Adrenal gland (tissue), 19 donors: ENCODE measurements at places on chromosomes 13 and 19. TPM values are rescaled to one million over a fixed set of nuclear protein-coding genes. Genes with fewer than 3 reads are reported as not detected.

Gene SLC1A6
- total RNA-seq, result not detected

Gene IFI30
- total RNA-seq, result 109 TPM

Gene ZNF69
- total RNA-seq, result 12.0 TPM

Gene ZNF723
- total RNA-seq, result not detected

DNA sequence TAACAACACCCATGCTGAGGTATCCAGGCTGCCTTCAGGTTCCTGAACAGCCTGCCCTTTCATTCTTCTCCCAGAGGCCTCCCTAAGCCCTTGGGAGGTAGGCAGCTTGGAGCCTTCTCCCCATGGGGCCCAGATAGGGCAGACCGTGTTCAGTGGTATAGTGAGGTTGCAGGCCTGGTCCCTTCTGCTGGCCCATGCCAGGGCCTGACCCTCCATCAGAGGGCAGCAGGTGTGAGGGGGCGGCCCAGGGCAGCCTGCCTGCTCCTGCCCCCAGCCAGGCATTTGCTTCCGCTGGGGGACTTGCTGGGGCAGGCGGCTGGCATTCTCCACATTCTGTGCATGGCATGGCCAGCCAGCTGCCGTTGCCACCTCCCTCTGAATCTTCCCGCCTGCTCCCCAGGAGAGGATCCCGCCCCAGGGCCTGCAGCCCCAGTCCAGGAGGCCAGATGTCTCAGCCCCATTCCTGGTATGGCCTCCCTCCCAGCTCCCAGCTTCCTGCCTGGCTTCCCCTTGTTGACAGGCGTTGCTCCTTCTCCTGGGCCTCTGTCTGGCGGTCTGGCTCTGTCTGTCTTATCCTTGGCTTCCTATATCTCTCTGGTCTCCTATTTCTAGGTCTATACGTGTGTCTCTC is 8.9 kb downstream of the CIC start:
- peaks cover 24% of the 10 kb centered on the region for H3K36me3 ChIP-seq
- DNase-seq, result peak; percentile 32
- H3K4me3 ChIP-seq, result no peak overlapping the region
- peak overlapping the region; percentile 48 for H3K27ac ChIP-seq

DNA sequence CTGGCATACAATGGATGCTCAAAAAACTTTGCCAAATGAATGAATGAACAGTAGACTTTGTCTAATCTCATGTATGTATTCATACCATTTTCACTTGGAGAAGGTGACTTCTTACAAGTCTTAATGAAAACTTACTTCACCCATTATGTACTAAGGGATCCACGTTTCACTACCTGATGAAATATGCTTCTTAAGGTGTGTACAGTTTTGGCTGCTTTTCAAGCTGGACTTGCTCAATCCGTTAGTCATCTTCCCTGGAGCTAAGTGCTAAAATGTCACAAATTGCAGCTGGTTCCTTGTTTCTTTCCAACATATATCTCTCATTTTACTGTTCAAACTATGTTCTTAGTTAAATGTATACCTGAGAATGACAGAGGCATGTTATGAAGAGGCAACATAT is 4.2 kb upstream of the CCNA1 start:
- H3K4me3 ChIP-seq, result no peak overlapping the region
- H3K36me3 ChIP-seq, result no peaks in the 10 kb centered on the region
- peaks cover 33% of the 10 kb centered on the region for H3K27me3 ChIP-seq

DNA sequence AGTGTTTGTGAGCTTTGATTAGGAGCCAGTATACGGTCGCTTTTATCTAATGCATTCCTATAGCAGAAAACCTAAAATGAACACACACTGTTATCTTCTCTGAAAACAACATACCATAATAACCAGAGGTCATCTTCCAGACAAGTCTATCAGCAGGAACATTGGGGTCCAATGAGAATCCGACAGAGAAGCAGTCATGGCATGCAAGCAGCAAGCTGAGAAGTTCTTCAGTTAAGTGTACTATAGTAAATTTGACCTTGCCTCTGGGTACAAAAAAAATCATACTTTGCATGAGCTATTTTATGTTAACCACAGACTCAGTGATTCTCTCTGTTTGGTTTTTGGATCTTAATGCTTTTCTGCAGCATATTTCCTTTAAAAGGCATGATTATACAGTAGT is 1505.1 kb downstream of the PCDH9 start:
- H3K4me3 ChIP-seq, result no peak overlapping the region
- no peak for DNase-seq
- no peaks in the 10 kb centered on the region for H3K27me3 ChIP-seq
- no peaks in the 10 kb centered on the region for H3K36me3 ChIP-seq
- no peak overlapping the region for H3K27ac ChIP-seq

DNA sequence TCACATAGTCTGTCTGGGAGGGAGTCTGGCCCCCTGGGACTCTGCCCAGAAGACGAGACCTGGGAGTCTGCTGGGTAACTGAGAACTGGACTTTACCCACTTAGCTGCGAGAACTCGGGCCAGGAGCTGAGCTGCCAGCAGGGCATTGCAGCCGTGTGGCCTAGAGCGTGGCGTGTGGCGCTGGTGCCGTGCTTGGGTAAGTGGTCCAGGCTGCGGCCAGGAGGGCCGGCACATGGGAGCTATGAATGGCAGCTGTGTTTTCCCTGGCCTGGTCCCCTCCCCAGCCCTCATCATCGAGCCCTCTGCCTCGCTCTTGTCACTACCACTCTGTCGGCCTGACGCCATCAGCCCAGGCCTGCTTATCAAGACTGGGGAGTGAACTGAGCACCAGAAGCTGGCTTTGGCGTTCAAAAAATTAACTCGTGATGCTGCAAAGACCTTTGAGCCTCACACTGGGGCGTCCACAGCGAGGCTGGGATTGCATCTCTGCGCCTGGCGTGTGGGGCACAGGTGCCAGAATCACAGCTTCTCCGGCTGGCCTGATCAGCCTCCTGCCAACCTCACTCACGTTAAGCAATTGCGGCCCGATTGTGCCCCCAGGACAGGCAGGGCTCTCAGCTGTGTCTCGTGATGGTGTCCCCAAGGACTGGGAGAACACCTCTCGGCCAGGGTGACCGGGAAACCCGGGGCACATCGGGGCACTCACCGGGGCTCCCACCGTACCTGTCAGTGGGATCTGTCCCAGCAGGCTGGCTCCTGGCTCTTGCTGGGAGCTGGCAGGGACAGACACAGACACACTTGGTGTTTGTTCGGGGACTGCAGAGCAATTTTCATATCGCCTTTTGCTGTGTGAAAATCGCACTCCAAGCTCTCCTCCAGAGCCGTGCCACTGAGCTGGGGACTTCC is 85.9 kb downstream of the KDM4B start:
- DNase-seq, result no peak
- H3K27ac ChIP-seq, result no peak overlapping the region

DNA sequence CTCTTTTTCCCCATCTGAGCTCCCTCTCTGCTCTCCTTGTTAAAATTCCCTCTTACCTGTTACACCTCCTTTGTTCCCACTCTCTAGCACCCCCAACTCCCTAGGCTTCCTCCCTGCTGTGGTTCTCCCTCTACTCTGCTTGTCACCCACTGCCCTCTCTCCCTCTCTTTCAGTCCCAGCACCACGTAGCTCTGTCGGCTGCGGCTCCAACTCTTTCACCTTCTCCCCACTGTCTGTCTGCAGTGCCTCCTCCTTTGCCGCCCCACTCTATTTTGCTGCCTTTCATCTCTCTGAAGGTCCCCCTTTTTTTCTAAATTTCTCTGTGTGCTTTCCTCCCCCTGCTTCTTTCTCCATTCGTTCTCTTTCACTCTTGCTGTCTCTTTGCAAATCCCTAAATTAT is 1.1 kb downstream of the ZNF836 start:
- peaks cover 20% of the 10 kb centered on the region for H3K4me1 ChIP-seq
- peak overlapping the region; percentile 89 for H3K4me3 ChIP-seq
- DNase-seq, result peak; percentile 32
- H3K27ac ChIP-seq, result peak overlapping the region; percentile 54

DNA sequence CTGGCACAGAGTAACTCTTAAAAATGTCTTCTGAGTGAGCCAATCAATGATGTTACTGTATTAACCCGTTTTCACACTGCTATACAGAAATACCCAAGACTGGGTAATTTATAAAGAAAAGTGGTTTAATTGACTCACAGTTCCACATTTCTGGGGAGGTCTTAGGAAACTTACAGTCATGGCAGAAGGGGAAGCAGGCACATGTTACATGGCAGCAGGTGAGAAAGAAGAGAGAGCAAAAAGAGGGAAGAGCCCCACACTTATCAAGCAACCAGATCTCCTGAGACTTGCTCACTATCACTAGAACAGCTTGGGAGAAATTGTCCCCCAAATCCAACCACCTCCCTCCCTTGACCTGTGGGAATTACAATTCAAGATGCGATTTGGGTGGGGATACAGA is 97.6 kb upstream of the MIR17HG start:
- no peak overlapping the region for H3K4me3 ChIP-seq
- DNase-seq, result no peak
- no peaks in the 10 kb centered on the region for H3K27me3 ChIP-seq
- H3K4me1 ChIP-seq, result no peaks in the 10 kb centered on the region
